ENCODE measurements at places on chromosomes 7 and 10.
A peak's percentile ranks its signal among the peaks of the same experiment; 100 is the strongest.

DNA sequence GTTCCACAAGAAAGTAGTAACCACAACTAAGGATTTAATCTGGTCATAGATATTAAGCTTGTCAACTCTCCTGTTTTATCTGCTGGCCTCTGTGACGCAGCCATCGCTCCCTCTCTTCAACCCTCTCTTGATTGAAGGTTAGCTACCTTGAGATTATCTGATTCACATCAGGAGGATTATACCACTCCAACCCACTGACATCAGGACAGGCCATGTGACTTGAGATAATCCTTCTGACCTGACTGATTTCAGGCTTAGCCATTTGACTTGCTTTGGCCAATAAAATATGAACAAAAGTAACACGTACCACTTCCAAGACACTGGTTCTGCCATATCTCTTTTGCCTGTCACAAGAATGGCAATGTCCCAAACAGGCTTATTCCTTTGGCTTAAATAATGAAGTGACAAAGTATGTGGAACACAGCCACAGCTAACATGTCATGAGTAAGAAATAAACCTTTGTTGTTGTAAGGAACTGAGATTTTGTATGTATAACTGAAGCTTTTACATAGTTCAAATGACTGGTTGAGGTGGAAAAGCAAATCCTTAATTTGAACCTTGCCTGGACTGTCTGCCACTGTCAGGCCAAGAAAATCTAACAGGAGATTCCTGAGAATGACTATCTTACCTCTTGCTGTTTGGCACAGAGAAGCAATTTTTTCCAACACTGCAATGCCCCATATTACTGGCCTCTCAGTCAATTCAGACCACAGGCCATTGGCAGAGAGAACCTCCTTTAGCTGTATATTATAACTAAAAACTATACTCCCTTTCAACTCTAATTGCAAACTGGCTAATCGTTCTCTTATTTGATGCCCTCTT is 13.9 kb downstream of the ZNF438 start:
- no peak for DNase-seq

DNA sequence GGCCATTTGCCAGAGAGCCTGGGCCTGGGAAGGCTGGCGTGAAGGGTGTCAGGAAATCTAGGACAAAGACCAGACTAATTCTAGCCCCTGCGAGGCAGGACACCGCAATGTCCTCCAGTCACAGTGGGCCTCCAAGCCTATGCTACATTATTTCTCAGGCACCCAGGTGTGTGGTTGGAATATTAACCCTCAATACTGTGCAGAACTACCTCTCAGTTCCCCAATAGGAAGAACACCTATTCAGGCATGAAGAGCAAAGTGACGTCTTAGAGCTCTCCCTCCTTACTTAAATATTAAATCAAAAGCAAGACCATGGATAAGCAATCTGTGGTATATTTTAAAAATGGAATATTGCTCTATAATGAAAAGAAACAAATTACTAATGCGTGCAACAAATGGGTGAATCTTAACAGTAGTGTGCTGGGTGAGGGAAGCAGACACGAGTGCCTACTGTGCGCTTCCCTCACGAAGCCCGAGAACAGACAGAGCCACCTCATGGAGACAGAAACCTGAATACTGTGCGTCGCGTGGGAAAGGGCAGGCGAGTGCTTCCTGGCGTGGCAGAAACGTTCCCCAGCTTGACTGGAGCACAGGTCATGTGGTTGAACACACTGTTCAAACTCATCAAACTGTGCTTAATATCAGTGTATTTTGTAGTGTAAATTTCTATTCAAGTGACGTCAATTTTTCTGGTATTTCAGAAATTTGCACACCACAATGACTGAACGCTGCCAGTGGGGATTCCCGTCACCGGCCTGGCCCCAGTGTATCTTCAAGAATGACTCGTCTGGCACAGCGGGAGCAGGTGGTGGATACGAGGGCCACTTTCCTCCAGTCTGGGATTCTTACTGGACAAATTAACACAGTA is 15.5 kb upstream of the PTPRN2 start:
- DNase-seq = no peak

- no peak for DNase-seq
These were observed 17.9 kb upstream of the ACBD5 start for GRCh38 chr10:27258492-27258837.

DNA sequence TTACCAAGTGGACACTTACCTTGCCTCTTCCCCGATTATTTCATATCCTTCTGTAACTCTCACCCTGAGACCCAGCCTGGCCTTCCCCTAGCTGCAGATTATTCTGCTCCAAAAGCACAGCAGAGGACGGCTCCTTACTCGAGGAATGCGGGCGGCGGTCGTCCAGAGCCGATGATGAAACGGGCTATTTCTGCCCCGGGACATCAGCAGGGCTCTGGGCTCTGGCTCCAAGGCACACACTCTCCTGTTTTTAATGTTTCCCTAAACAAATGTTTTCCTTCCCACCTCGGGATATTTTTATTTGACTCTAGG is 343 bp upstream of the C10orf71 start:
- DNase-seq = no peak

- no peak for DNase-seq
These were observed 21.7 kb upstream of the SLC29A3 start for GRCh38 chr10:71297343-71297742.

- no peak for DNase-seq
These were observed 885 bp upstream of the NKX1-2 start for GRCh38 chr10:124450783-124451057.

DNA sequence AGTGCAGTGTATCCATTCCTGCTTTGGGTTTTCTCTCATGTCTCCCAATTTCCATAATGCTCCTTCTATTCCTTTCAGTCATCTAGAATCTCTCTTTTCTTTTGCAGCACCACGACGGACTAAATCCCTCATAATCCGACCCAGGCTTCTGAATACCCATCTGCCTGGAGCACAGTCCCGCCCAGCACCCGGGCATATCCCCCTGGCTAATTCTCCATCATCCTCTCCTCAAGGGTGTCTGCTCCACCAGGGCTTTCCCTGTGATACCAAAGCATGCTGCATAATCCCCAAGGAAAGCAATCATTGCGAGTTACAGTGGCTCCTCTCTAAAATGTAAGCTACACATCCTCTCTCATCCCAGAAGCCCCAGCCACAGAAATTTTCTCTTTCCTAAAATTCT is 321.9 kb downstream of the CCDC3 start:
- DNase-seq = no peak

DNA sequence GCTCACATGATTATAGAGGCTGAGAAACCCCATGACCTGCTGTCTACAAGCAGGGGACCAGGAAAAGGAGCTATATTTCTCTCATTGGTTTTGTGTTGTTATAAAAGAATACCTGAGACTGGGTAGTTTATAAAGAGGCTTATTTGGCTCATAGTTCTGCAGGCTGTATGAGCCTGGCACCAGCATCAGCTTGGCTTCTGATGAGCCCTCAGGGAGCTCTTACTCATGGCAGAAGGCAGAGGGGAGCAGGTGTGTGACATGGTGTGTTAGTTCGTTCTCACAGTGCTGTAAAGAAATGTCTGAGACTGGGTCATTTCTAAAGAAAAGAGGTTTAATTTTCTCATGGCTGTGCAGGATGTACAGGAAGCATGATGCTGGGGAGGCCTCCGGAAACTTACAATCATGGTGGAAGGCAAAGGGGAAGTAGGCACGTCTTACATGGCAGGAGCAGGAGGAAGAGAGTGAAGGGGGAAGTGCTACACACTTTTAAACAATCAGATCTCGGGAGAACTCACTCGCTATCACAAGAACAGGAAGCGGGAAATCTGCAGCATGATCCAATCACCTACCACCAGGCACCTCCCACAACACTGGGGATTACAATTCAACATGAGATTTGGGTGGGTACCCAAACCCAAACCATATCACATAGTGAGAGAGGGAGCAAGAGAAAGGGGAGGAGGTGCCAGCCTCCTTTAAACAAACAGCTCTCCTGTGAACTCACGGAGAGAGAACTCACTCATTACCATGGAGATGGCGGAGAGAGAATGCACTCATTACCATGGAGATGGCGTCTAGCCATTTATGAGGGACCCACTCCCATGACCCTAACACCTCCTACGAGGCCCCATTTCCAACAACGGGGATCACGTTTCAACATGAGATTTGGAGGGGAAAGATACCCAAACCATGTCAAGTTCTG is 133.4 kb downstream of the JCAD start:
- DNase-seq = no peak

- no peak for DNase-seq
These were observed 131.6 kb downstream of the CD36 start for GRCh38 chr7:80770061-80770460.

- DNase-seq = no peak
These were observed 89.7 kb downstream of the NKX6-2 start for GRCh38 chr10:132696204-132696603.

GRCh38 chr7:4629287-4629895 is 52.7 kb upstream of the FOXK1 start:
- DNase-seq = no peak

GRCh38 chr7:123663200-123663599 is 7.5 kb downstream of the LMOD2 start:
- no peak for DNase-seq

GRCh38 chr7:8724080-8724718 is 290.8 kb downstream of the NXPH1 start:
- DNase-seq = peak; percentile 84

GRCh38 chr10:122216047-122216446 is 55.0 kb upstream of the BTBD16 start:
- no peak for DNase-seq

DNA sequence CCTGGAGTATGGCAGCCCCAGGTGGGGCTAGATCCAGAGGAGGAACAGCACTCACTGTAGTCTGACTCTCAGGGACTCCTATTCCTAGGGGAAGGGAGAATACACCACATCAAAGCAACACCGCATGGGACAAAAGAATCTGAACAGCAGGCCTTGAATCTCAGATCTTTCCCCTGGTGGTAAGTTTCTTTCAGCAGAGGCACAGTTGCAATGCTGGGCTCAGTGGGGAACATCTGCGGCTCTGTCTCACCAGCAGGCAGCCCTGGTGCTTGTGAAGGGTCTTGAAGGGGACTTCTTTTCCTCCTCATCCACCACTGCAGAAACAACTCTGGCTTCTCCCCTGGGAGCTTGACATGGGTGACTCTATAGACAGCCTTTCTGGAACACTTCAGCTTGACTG is 111.2 kb upstream of the ARHGAP21 start:
- no peak for DNase-seq
